ENCODE measurements at places on chromosomes 6 and 20.

- DNase-seq: no peak
Observed at GRCh38 chr6:36201612-36202011, 5.1 kb downstream of the BRPF3 start.

DNA sequence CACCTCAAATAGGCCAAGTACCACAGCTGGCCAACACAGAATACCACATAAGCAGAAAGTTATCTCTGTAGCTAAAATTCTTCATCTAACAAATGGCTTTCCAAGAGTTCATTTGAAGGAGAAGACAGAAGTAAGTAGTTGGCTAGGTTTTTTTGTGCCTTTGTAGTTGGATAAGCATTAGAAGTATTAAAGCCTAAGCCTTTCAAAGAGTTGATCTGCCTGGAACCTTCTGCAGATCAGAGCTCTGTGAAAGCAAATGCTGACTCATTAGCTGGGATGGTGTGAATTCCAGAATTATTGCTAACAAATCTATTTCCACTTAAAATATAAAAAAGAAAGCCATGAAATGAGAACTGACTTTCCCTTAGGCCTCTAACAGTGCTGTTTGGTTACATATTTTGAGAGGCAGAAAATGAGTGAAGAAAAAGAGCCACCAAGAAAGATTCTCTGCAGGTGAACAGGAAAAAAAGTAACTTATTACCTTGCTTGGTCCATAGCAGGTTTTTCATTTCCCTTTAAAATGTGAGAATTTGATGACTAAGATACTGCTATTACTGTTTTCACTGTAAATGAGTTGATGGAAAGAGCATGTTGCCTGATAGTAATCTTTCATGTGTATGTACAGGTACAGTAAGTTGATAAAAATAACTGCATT is 763.2 kb upstream of the FLRT3 start:
- DNase-seq: no peak

- no peak for DNase-seq
Observed at GRCh38 chr6:168678077-168678476, 237.1 kb downstream of the SMOC2 start.

GRCh38 chr6:31239854-31240253 is 32.0 kb downstream of the HLA-C start:
- no peak for DNase-seq

GRCh38 chr20:23132930-23133559 is 46.9 kb upstream of the CD93 start:
- no peak for DNase-seq

GRCh38 chr6:166282394-166283032 is 25.7 kb downstream of the PRR18 start:
- no peak for DNase-seq

GRCh38 chr6:87697581-87698546 is 4.2 kb downstream of the AKIRIN2 start:
- DNase-seq: no peak
